ENCODE measurements at places on chromosomes 2 and 18.

- DNase-seq: no peak
These were observed 136.7 kb downstream of the LAMA3 start for GRCh38 chr18:23825978-23826405.

DNA sequence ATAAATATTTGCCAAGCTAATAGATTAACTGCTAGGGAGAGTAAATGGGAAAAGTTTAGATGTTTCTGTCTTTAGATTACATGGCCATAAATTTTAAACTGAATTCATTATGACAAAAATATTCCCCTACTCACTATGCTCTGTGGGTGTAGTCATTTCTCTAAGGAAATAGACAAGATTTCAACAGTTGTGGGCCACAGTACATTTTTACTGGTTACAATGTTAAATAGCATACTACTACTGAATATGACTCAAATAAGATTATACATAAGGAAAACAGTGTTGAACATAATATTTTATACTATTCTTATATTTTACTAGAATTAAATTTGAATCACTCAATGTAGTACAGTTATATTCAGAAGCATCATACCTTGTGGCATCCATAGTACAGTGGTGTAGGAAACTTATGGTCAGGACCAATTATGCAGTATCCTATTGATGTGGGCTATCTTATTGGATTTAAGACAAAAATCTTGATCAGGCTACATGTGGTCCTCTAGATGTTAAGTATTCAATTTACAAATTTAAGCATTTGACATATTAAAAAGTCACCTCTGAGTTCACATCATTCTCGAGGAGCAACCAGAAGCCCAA lies 33.0 kb downstream of the RPRD1A start:
- no peak for DNase-seq

DNA sequence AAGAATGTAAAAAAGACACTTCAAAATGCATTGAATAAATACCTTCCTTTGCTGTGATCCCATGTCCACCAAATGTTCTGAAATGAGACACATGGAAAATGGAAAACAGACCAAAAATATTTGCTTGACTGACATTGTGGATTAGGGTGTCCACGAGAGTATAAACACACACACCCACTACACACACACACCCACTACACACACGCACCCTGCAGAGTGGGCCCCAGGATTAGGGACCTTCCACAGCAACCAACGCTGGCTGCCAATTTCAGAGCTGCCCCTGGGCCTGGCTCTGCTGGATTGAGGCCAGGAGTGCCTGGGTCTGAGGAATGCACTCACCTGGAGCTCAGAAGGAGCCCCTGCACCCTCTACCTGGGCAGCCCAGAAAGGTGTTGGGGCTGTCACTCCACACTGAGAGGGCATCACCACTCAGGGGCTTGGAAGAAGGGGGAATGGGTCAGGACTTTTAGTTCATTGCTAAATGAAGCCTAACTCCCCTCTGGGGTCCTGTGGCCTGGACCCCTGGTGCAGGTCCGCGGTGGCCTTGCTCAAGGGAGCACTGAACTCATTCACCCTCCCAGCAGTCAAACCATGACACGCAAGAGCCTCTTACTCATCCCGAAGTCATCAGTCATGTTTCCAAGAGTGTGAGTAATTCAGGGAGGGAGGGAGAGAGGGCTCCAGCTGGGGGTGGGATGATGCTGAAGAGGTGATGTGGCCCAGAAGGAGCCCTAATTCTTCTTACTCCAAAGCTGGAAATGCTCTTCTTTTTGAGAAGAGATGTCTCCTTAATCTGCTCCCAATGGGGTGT lies 50.2 kb upstream of the PLB1 start:
- DNase-seq: no peak

DNA sequence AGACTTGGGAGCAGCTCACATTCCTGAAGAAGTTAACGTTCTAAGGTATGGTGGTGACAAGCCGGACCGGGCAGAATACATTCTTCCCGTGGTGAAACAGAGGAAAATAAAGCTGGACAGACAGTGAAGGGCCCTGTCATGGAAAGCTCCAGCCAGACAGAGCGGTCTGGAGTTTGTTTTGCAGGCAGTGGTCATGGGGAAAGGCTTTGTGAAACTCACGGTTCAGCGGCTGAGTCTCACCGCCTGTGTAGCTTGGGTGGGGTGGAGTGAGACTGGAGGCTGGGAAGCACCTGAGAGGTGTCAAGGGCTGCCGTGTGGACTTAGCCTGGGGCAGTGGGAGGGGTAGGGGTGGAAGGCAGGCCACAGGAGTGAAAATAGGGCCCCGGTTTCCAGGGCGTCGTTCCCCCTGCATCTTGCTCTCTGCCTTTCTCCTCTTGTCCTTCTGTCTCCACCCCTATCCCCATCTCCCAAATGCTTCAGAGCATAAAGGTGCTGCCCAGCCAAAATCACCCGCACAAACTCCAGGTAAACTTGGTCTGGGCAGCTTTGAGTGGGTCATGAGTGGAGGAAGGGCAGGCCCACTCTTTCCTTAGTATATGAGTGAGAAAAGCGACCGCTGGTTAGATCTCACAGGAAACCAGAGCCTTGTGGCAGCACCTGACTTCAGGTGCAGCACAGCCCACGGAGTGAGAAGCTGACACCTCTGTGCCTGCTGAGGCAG lies 11.4 kb upstream of the SLC20A1 start:
- DNase-seq: no peak

DNA sequence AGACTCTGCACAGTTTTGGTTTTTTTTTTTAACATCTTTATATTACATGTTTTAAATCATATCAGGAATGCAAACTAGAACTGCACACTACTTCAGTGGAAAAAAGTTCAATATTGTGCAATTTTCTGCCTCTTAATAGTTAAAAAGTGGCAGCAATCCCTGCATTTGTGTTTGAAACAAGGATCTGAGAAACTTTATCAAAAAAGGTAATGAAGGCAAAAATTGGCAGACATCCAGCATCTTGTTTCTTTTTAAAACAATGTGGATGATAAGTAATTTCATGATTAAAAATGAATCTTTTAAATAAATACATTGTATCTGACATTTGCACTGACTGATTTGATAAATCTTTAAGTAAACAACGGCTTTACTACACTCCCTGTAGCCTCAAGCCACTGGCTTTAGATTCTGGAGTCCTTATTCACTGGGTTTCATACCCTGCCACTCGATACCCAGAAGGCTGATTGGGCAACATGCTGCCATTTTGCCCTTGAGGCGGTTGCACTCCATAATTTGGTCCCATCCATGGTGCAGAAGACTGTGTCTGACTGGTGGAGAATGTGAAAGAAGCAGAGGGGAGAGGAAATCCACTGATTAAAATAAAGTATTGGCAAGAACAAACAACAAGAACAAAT lies 21.6 kb upstream of the C2orf42 start:
- DNase-seq: no peak

DNA sequence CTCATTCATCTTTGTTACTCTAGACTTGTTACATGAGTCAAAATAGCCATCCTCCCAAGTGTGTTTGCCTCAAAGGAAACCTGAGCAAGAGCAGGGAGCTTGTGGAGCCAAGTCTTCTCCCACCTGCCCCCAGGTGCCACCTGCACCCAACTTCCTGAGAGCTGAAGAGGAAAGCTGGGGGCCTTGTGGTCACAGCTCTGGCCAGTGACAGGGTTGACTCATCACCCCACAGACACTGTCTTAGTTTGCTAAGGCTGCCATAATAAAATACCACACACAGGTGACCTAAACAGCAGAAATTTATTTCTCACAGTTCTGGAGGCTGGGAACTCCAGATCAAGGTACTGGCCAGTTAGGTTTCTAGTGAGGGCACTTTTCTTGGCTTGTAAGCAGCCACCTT lies 99.6 kb downstream of the TPGS2 start:
- no peak for DNase-seq

- DNase-seq: no peak
These were observed 57.7 kb downstream of the ASAP2 start for GRCh38 chr2:9264301-9264700.

DNA sequence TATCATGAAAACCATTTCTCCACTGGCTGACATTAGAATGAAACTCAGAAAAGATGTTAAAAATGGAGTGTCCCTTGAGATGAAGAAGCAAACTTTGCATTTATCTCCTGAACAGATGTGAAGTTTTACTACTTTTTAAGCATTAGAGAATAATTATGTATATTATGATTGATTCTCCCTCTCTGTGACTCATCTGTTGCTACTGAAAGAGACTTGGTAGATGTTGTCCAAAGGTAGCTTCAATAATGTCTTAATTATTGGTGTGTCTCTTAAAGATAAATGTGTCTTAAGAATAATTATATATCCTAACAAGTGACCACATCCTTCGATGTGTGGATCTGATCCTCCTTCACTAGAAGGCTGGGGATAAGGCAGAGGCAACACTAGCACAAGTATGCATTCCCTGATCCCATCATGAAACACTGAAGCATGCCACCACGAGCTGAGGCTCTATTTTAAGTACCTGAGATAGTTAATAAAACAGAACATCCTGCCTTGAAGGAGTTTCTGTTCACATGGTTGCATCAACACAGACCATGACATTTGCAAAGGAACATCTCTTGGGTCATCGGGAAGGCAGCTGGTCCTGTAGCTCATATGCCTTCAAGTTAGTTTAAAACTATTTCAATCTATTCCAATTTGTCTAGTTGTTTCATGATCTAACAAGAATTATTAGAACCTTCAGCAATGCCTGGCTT lies 15.5 kb downstream of the RND3 start:
- DNase-seq: no peak

- no peak for DNase-seq
These were observed 661.7 kb downstream of the TSN start for GRCh38 chr2:122417114-122417513.

- DNase-seq: no peak
These were observed 236.8 kb downstream of the SETBP1 start for GRCh38 chr18:44917216-44918141.

DNA sequence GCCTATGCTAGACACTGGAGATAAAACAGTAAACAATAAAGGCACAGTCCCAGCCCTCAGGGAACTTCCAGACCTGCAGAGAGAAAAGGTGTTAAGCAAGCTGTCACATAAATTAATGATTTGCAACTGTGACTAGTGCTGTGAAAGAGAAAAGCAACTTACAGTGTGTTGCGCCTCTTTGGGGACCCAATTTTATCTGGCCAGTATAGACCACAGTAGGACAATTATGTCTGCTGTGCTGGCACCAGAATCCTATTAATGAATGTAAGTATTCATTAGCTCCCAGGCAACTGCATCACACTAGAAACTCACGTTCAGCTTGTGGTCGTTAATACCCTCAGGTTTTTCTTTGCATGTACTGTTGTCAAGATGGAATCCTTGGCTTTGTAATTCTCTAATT lies 55.3 kb upstream of the CHST9 start:
- DNase-seq: no peak

DNA sequence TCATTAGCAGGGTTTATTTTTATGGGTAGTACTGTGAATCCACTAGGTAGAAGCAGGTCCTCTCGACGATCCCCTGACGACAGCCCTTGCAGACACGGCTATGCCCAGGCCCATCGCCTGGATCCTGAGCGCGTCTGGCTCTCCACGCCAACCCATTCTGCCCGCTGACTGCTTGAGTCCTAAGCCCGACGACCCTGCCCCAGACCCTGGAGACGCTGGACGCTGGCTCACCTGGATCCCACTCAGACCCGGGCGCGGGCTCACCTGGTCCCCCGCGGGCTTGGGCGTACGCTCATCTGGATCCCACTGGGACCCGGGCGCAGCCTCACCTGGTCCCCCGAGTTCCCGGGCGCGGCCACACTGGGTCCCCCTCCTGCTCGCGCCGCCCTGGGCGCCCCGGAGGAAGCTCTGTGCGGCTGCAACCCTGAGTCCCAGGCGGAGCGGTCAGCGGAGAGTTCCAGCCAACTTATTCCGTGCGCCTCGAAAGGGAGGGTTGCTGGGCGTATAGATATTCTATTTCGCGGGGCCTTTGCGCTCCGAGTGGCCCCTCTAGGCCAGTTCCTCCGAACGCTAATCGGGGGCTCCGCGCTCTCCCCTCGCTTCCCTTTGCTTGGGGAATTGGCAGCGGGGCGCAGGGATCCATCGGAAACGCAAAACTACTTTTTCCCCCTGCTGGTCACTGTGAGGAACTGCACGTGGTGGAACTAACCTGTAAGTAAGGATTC lies 22.4 kb upstream of the RMP24 start:
- DNase-seq: peak; percentile 68

GRCh38 chr2:44168681-44169154 lies at the start of gene PPM1B:
Gene PPM1B, plus strand, starts transcription at chr2:44168875. Its CDS starts 32,325 bp downstream, at chr2:44201200.
- peak; percentile 99 for DNase-seq

DNA sequence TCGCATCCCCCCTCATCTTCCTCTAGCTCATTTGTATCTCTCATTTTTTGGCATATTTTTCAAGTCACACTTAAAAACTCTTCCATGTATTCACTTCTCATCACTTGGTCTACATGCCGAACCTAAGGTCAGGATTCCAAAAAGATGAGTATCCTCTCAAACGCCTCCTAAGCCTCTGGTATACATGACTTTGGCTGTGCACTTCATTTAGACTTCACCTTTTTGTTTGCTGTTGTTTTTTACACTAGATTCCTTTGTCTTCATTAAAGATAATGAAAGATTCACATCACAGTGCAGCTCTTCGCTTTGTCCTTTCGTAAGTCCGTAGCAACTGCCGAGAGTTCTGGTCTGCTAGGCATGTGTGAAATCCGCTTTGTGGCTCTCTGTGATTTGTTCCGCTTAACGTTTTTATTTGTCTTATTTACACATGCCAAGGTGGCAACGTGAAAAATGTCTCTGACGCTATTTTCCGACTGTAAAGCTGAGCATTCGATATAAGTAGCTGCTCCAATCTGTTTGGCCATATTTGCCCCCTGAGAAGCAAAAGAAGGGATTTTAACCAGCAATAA lies 17.7 kb downstream of the RND3 start:
- DNase-seq: no peak

- no peak for DNase-seq
These were observed 902.8 kb downstream of the DSC3 start for GRCh38 chr18:30139631-30140287.

DNA sequence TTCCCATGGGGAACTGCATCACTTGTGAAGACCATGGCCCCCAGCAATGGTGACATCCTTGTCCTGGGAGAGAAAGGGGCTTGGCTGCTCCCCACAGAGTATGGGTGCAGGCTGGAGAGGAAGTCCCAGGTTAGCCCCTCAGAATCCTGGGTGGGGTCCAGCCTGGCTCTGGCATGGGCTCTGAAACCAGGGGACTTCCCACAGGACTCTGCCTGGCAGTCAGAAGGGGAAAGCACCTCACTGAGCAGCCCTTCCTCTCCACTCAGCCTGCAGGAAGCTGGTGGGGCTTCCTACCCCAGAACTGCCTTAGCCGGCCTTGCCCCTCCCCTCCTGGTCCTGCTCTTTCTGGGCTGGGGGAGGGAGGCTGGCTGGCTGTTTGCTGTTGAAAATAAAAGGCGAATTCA lies 3.7 kb downstream of the NEURL3 start:
- no peak for DNase-seq

- no peak for DNase-seq
These were observed 89.8 kb upstream of the NEUROD1 start for GRCh38 chr2:181770150-181770549.

- DNase-seq: peak; percentile 70
These were observed 28.1 kb upstream of the CAB39 start for GRCh38 chr2:230684270-230685168.
